Stimulated activated CD4-positive, alpha-beta T cell treated with anti-CD3 and anti-CD28 coated beads, Interleukin-12 subunit alpha, Interleukin-12 subunit beta, amount 100 ng/mL, for 4 hours (primary cell): ENCODE measurements at places on chromosomes 5 and 9.
A peak's percentile ranks its signal among the peaks of the same experiment; 100 is the strongest.

DNA sequence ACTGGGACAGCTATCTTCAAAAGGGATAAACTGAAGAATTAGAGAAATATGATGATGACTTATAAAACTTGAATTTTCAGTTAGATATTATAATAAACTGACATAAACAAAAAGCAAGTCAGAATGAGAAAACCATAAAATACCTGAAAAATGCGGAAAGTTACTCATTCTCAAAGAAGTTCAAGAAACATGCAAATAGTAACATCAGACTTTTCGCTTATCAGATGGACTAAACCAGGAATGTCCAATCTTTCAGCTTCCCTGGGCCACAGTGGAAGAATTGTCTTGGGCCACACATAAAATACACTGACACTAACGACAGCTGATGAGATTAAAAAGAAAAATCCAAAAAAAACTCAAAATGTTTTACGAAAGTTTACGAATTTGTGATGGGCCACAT, 53.9 kb downstream of the DROSHA start:
- no peak for DNase-seq

GRCh38 chr5:145924849-145925248, 11.5 kb upstream of the SH3RF2 start:
- DNase-seq = no peak

- no peak for DNase-seq
Measured at GRCh38 chr5:115813719-115814118, 2.7 kb downstream of the CDO1 start.

DNA sequence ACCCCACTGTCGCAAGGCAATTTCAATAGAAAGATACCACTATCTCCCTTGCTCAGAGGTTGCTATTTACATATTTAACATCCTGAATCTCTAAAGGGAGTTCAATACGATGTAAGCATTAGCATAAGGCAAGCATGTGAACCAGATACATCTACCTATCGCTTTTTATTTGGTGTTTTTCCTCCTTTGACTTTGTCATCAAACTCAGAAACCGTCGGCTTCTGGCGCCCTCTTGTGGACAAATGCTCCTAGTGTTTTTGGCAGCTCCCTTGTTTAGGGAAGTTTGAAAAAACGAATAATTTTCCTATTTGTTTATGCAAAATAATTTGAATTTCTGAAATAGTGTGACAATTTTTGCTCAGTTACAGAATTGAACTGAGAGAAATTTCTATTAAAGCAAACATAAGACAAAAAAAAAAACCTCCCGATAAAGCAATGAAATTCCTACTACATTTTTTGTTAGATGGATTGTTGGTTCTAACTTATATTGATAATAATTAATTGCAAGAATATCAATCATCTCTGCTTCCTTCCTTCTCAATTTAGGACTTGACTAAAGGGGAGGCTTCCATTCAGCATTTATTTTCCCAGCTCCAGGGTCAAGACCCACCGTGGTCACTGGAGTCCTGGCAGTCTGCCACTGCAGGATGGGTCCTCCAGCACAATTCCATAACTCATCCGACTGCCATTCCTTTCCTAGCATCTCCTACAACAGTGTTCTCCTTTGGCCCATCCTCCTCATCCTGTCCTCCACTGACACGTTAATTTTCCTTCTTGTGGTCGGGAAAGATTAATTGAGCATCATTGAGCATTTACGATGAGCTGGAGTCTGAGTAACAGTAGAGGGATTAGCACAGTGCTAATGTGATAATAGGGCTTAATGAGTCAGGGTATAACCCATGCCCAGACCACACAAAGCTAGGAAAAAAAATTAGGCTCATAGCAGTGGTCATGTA, 131.8 kb upstream of the CHD1 start:
- peak; percentile 84 for DNase-seq

- no peak for DNase-seq
Measured at GRCh38 chr5:59798862-59799667, 94.5 kb downstream of the PDE4D start.

- no peak for DNase-seq
Measured at GRCh38 chr9:84139296-84140070, 158.9 kb downstream of the RMI1 start.

DNA sequence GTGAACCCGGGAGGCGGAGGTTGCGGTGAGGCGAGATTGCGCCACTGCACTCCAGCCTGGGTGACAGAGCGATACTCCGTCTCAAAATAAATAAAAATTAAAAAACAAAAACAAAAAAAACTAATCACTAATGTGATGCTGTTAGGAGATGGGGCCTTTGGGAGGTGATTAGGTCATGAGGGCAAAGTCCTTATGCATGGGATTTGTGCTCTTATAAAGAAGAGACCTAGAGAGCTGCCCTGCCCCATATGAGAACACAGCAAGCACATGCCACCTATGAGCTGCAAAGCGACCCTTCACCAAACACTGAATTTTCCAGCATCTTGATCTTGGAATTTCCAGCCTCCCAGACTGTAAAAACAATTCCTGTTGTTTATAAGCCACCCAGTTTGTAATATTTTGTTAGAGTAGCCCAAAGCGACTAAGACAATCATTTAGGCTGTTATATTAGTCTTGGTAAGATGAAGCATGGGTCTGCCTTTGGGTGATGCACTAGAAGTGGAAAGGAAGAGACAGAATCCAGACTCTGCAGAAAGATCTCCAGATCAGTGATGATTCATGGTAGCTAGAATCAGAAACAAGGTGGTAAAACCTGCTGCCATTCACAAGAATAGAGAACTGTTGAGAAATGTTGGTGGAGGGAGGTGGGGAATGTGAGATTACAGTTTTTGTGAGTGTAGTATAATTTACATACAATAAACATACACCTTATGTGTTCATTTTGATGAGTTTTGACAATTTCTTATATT, 26.2 kb downstream of the GPR21 start:
- DNase-seq = no peak

GRCh38 chr9:70043689-70044489, at the start of gene MAMDC2:
Gene MAMDC2, plus strand, starts transcription at chr9:70043848. Its CDS starts 350 bp downstream, at chr9:70044198.
- DNase-seq = no peak

- DNase-seq = no peak
Measured at GRCh38 chr9:35510754-35511428, 21.0 kb downstream of the RUSC2 start.

- DNase-seq = peak; percentile 64
Measured at GRCh38 chr5:54905942-54906537, 79.4 kb downstream of the ESM1 start.

DNA sequence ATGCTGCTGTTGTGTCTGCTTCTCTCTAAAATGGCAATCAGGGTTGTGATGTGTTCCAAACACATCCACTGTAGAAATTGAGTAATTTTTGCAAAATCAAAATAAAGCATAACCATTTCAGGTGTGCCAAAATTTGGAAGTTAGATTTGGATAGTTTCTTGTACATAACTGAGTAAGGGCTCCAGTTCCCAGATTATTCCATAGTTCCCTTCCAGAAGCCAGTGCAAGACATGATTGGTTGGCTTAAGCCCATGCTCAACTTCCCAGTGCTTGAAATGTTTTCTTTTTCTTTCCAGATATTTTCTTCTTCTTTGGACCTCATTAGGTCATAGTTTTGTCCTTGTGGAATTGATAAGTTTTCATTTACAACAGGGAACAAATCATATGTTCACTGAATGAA, 64.2 kb downstream of the SNCAIP start:
- DNase-seq = no peak

GRCh38 chr9:99860266-99860665, 38.6 kb downstream of the NR4A3 start:
- DNase-seq = no peak

- DNase-seq = no peak
Measured at GRCh38 chr5:58703925-58704555, 121.2 kb downstream of the RAB3C start.

- no peak for DNase-seq
Measured at GRCh38 chr9:132350861-132351315, 3.9 kb downstream of the SETX start.

DNA sequence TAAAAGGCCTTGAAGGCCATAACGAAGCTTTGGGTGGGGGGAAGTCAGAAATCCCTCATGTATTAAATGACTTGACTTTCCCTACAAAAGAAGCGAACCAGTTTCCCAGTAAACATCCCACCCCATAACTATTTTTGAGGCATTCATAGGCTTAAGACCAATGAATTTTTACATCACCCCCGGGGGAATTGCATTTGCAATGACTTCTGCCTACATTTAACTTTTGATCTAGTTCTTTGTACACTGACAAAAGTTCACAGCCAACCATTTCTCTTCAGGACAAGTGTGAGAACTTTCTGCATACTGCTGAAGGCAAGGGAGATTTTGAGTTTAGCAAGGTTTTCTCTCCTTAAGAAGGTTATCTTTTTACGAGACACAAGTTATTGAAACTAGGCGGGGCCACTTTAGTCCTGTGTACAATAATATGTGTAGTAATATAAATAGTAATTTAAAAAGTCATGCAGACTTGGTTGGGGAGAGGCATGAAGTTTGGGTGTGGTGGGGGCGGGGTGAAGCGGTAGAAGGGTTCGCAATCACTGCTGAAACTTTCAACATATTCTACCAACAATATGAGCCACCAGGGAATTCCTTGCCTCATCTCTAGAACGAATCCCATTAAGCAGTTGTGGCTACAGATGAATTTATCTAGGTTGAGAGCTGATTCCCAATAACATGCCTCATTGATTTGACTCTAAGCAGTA, 2.5 kb downstream of the TJP2 start:
- DNase-seq = no peak

DNA sequence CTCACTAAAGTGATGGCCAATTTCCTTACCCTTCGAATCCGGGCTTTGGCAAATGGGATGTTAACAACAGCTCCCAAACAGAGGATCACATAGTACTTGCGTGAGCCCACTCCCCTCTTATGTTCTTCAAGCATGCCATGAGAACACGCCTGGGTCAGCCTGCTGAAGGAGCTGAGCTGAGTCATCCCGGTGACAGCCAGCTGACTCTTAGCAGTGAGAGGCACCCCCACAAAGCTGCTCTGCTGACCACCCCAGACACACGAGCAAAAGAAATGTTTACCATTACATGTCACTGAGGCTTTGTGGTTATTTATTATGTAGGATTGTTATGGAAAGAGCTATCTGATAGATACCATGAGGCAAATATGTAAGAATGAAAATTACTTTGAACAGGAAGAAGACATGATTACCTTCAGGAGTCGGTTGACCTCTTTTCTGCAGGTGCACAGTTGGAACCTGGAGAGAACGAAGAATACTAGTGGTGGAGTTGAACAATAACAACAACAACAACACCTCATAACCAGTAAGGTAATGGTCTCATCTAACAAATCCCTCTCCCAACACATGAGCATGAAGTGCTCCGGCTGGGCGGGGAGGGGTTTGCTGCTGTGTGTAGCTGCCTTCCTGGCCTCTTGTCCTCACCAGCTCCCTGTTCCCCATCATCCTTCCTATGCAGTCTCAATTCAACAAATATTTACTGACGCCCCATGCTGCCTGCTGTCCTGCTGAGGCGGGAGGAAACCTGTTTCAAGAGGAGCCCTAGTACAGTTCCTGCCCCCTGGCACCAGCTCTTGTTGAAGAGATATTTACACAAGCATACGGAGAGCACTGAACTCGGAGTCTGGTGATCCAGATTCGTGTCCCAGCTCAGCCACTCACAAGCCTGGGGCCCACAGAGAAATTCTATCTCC, 69.4 kb upstream of the LHFPL2 start:
- no peak for DNase-seq

DNA sequence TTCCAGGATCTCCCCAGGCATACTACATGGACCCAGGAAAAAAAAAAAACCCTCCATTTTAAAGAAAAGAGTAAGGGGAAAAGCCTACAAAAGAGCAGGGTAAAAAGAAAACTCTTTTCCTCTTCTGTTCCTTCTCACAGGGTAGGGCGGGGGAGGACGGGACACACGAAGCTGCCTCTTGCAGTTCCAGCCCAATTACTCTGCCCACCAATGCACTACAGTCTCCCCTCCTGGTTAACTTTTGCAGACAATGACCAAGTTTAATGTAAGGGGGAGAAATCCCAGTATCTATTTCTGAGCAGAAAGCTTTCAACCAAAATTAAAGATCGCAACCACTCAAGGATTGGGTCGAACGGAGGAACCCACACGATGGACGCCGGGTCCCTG, 1.3 kb downstream of the BRD3 start:
- no peak for DNase-seq

DNA sequence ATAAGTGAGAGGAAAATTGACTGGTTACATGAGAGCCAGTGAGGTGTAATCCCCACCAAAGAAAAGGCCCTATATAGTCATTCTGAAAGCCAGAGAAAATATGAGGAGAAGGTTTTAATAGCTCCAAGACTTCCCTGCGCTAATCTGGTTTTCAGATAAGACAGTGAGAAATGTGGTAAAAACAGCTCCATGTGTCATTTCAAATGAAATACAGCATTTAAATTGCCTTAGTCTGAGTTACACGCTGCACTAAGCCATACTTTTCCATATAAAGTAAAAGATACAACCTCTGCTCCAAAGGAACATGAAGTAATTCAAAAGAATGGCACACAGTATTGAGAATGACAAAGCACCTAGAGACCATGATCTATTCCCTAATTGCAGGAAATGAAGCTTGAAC, 378.0 kb upstream of the PDE4D start:
- no peak for DNase-seq

DNA sequence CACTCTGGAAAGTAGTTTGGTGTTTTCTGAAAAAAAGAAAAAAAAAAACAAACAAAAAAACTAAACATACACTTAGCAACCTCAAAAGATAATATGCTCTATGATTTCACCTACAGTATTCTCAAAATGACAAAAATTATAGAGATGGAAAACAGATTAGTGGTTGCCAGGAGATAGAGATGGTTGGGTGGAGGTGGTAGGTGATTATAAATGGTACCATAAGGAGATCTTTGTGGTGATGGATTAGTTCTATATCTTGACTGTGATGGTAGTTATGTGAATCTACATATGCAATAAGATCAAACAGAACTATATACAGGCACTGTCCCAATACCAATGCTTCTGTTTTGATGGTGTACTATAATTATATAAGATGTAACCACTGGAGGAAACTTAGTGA, 32.0 kb downstream of the PTBP3 start:
- DNase-seq = no peak

DNA sequence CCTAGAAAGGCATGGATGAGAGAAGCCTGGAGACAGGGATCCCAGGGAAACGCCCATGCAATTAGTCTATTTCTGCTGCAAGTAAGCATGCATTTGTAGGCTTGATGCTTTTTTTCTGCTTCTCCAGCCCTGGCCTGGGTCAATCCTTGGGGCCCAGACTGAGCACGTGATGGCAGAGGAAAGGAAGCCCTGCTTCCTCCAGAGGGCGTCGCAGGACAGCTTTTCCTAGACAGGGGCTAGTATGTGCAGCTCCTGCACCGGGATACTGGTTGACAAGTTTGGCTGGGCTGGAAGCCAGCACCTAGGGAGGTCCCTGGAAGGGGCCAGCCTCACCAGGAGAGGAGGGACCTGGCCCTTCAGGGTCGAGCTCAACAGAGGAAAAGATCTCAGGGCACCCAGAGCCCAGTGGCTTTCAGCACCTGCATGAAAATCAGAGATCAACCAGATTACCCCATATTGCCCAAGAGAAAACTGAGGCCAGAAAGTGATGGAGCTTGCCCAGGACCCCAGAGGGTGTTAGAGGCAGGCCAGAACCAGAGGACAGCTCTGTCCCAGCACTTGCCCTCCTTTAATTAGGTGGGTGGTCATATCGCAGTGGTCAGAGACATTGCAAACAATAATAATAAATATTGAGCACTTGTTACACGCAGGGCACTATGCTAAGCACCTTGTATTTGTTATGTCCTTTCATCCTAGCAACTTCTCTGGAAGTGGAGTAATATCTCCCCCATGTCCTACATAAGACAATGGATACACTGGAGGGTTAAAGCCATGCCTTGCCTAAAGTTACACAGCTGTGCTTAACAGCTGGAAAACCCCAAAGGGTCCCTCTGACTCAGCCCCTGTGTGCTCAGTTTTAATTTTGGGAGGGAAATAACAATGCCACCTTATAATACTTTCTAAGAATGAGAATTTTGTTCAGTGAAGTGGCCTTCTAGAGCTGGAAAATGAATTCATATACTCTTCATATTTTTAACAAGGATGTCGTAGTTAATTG, 67.1 kb downstream of the KLF4 start:
- peak; percentile 6 for DNase-seq
